ENCODE measurements at places on chromosomes 7 and 10.

- no peak for DNase-seq
These were observed 306.7 kb downstream of the CRPPA start for GRCh38 chr7:16114633-16115032.

GRCh38 chr7:1385809-1386622 lies 73.3 kb downstream of the MICALL2 start:
- DNase-seq, result no peak

DNA sequence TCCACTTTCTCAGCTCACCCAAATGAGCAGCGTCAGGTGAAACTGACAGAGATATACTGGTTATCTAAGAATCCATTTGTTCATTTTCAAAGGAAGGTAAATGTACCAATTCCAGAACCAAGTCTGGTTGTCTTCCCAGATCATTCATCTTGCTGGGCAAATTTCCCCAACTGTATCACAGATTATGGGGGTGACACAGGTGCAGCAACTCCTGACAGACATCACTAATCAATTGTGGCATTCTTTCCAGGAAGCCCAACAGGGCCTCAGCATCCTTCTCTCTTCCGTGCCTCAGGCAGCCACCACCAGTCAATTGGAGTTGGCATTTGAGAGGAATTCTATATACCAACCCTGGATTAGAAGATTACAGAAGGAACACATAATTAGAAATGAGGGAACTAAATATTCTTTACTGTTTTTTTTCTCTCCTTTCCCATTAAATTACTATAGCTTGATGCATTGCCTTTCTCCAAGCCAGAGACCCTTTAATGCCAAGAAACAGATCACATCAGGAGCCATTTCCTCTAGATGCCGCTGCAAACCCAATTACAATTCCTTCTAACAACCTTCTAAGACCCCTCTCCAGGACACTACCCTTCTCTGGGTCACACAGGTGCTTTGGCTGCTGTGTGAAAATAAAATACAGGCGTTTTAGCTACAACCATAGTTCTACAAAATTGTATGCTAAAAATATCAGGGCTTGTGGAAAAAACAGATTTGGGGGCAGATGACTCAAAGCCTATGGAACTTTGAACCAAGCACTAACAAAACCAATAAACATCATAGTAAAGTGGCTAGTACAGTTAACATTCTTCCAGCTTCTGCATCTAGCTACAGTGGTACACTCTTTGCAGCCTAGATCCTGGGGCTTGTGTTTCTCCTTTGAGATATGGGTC lies 291.6 kb downstream of the RNLS start:
- DNase-seq, result no peak

- no peak for DNase-seq
These were observed 33.2 kb upstream of the CALU start for GRCh38 chr7:128705891-128706333.

DNA sequence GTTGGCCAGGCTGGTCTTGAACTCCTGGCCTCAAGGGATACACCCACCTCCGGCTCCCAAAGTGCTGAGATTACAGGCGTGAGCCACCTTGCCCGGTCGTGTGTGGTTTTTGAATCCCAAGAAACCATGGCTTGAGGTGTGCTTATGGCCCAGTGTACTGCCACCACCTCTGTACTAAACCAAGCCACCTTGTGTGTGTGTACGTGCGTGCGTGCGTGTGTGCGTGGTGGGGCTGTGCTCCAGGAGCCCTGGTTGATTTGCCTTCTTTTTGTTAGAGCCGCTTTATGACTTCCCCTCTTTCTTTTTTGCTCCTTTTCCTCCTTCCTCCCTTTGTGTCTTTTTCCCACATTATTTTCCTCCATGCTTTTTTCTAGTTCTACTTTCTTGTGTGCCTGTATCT lies 121.4 kb downstream of the CAMK1D start:
- DNase-seq, result no peak

- DNase-seq, result no peak
These were observed 13.3 kb downstream of the TMEM72 start for GRCh38 chr10:44924261-44925040.

- DNase-seq, result no peak
These were observed 31.8 kb downstream of the CCAR1 start for GRCh38 chr10:68752711-68753350.

Measured in stimulated activated CD4-positive, alpha-beta T cell treated with anti-CD3 and anti-CD28 coated beads, Interleukin-1b, Interleukin-23, amount 100 ng/mL, for 48 hours (primary cell).